ENCODE measurements at places on chromosomes 12 and 14.
A peak's percentile ranks its signal among the peaks of the same experiment; 100 is the strongest.

DNA sequence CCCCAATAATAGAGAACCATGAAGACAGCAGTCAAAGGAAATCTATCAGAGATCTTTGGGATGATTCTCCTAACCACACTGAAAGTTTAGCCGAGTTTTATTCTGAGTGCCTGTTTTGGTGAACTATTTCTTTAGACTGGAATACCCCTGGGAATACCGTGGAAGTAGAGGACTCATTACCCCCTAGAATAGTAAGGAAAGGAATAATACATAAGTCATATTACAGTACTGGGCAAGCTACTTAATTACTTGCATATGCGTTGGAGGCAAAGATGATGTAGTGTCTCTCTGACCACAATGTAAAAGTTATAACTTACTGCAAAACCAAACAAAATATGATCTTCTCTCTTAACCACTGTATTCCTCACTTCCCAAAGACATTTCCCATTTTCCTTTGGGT, 25.5 kb downstream of the ZC2HC1C start:
- no peak for DNase-seq

DNA sequence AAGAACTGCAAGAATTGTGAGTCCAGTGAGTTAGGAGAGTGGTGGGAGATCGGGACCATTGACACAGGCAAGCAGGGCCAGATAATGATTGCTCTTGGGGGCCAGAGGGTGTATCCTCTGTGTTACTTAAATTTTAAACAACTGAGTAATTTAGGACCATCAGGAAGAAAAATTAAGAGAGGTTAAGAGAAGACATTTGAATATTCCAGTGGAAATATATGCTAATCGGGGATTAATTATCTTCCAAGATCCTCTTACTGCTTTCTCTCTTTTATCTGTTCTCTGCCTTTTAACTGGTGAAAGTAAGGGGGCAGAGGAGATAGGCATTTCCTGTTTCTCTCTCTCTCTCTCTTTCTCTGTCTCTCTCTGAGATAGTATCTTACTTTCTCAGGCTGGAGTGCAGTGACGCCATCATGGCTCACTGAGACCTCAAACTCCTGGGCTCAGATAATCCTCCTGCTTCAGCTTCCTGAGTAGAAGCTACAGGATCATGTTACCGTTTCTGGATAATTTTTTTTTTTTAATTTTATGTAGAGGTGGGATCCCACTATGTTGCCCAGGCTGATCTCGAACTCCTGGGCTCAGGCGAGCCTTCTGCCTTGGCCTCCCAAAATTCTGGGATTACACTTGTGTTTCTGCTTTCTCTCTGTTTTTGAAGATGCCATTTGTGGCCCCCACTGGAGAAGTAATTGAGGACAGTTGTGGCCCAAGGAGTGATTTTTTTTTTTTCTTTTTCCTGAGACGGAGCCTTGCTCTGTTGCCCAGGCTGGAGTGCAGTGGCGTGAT, 85.1 kb downstream of the DIP2B start:
- no peak for DNase-seq

- DNase-seq, result peak; percentile 19
These were observed 6.9 kb downstream of the PHETA1 start for GRCh38 chr12:111361717-111362576.

DNA sequence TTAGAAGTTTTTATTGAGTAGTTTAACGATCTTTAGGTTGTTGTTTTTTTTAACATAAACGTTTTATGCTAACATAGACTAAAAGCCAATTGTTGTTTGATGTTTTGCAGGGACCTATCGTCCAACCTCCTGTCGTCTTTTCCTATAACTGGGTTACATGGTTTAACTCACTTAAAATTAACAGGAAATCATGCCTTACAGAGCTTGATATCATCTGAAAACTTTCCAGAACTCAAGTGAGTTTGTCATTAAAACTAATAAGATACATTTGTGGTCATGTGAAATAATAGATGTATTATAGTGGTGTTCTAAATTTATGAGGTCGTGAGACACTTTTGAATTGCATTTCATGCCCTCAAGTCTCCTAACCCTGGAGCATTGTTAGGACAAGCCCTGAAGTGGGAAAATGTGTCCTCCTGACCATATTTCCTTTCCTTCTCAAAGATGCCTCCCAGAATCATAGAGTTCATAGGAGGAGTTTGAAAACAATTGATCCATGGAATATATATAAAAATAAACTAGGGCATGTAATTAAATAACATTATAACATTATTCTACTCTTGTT, 84.9 kb downstream of the ZFC3H1 start:
- no peak for DNase-seq

GRCh38 chr12:64390275-64390851, at the start of gene C12orf56:
Gene C12orf56, minus strand, starts transcription at chr12:64390758. Its CDS starts 193 bp downstream, at chr12:64390565.
- peak; percentile 72 for DNase-seq

- DNase-seq, result no peak
These were observed 1321.2 kb upstream of the SEL1L start for GRCh38 chr14:82854901-82855300.

GRCh38 chr12:102026728-102027127, 35.1 kb downstream of the WASHC3 start:
- DNase-seq, result no peak

GRCh38 chr12:5506821-5507231, 74.9 kb downstream of the NTF3 start:
- DNase-seq, result no peak

DNA sequence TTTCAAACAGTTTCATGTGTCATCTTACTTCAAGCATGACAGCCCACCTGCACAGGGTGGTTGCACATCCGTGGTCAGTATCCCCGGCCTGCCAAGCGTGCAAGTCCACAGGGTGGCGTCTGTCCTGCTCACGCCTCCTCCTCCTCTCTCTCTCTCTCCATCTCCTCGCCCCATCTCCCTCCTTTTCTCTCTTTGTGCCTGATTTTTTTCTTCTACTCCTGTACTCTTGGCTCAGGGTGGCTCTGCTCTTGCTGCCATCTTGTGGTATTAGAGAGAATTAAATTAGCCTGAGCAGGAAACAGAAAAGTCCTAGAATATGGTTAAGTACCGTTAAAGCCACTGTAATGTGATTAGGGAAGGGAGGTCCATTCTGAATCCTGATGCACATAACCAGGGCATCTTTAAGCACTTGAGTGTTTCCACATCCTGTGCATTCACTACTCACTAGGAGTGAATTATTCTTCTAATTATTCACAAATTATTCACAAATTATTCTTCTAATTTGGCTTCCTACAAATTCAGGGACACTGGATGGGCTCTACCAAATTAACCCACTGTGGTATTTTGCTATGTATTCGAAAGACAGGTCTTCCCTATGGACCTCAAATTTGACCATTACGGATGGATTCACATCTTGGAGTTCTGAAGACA, 25.5 kb upstream of the DTX1 start:
- DNase-seq, result peak; percentile 37

GRCh38 chr14:65927931-65928356, 515.4 kb downstream of the FUT8 start:
- no peak for DNase-seq

- DNase-seq, result no peak
These were observed 908 bp upstream of the CDKL1 start for GRCh38 chr14:50397390-50398188.

- no peak for DNase-seq
These were observed 44.0 kb upstream of the OAS1 start for GRCh38 chr12:112862636-112863290.

GRCh38 chr14:80634106-80634758, 307.3 kb downstream of the CEP128 start:
- no peak for DNase-seq

DNA sequence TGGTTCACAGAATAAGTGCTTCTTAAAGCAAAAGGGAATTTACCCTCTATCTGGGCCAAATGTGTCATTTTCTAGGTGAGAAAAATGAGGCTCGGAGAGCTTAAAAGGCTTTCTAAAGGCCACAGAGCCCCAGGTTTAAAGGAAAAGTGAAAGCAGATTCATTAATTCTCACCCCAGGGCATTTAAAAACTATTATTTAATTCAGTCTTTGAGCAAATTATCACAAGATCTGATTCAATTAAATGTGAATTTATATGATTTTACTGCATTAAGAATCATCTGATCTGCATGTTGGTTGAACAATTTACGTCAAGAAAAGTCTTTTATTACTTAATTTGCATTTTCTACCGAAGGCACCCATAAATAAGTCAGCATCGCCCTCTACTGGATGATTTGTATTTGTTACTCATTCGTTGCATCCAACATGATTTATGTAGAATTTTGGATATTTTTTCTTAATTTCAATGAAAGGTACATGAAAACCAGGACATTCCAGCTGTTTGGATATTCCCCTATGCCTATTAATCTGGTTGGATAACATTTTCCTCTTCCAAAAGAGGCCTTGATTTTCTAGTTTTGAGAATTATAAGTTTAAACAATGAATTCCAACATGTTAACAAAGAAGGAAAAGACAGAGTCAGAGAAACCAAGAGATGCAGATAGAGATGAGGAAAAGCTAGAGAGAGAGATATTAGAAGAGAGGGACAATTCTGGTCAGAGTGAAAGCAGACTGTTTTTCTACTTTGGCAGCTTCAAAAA, 19.1 kb upstream of the DHRS7 start:
- no peak for DNase-seq

DNA sequence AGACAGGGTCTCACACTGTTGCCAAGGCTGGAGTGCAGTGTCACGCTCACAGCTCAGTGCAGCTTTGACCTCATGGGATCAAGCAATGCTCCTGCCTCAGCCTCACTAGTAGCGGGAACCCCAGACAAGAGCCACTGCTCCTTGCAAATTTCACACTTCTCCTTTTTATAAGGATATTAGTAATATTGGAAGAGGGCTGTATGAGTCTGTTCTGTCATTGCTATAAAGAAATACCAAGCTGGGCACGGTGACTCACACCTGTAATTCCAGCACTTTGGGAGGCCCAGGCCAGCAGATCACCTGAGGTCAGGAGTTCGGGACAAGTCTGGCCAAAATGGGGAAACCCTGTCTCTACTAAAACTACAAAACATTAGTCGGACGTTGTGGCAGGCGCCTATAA, 12.9 kb upstream of the ORAI1 start:
- no peak for DNase-seq

GRCh38 chr12:108989376-108989775, 31.5 kb downstream of the SVOP start:
- DNase-seq, result no peak

DNA sequence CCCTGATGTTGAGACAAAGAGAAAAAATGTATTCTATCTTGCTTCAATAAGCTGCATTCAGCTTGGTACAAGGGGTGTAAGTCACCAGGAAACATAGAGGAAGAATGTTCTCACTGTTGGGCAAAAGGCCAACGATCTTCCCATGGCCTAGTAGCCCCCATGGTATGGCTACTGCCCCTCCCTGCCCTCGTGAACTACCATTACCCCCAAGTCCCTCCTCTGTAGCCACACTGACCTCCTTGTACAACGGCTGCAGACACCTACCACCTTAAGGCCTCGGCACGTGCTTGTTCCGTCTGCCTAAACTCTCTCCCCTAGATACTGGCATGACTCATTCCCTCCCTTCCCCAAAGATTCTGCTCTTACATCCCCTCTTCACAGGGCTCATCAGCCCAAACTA, 81.9 kb upstream of the ANO2 start:
- DNase-seq, result no peak

DNA sequence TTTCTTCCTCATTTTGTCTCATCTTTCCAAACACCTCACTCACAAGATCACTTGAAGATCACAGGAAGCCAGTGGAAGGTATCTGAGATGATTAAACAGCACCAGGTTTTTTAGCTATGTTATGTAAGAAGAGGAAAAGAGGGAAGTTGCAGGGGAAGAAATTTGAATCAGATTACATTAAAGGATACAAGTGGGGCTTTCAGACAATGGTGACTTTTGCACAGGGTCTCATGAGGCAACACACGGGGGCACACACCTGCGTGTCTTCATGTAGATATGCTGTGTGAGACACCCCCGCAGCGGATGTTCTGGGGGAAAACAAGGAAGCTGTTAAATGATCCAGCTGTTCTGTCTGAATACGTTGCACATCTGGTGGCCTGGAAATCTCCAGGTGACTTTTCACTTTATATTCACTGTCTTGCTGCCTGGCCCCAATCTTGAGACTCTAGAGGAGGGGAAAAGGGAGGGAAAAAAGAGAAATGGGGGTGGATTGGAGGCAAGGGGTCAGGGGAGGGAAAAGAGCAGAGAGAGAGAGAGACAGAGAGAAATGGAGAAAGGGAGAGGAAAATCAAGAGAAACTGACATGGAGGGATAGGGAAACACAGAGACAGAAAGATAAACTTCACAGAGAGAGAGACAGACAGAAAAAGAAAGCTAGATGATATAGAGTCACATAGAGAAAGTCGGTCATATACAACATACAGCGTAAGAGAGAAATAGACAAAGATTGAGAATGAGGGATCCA, 36.3 kb upstream of the PPP1CC start:
- DNase-seq, result no peak

DNA sequence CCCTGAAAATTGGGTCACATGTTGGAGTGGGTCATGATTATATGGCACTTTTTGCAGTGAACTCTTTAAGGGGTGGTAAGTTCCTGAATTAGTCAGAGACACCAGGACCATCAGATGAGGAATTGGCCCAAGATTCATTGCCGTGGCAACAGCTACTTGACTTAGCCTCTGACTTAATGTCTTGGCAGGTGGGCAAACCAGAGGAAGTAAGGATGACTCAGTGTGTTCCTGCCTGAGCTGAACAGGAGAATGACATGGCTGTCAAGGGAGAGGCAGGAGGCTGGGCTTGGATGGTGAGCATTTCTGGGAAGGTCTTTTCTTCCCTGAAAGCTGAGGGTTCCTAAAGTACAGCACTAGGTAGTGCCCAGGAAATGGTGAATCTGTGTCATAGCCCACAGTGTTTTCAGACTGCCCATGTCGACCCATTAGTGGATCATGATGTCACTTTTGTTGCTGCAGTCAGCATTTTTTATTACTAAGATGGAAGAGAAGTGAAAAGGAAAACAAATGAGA, 170.1 kb upstream of the PWP1 start:
- no peak for DNase-seq

- DNase-seq, result peak; percentile 15
These were observed 1.2 kb downstream of the PTGER2 start for GRCh38 chr14:52315355-52315718.

- DNase-seq, result no peak
These were observed 1.2 kb downstream of the KRT72 start for GRCh38 chr12:52600071-52600470.

DNA sequence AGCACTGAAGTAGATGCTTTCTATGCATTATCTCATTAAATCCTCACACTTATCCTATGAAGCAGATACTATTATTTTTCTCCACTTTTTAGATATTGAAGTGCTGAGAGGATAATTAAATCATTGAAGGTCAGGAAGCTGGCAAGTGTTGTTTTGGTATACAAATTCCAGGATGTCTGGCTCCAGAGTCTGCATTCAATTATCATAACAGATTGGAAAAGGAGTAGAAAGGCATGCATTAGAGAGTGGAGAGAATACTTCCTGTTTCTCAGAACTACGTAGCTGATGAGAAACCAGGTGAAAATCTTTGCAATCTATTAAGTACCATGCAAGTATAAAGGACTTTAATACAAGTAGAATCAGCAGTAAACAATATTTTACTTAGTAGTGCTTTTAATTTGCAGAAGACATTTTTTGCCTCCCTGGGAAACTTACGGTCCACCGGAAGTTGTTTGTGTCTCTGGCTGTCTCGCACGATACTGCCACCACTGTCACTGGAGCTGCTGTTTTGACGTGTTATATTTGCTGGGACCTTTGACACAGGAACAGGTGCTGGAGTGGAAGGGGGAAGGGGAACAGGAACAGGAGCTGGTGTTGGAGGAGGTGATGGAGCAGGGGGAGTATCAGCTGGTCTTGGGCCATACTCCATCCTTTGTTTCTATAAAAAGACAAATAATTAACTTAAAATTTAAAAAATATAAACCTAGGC, 158.0 kb downstream of the EPS8 start:
- DNase-seq, result no peak

GRCh38 chr12:13233830-13234641, 37.5 kb downstream of the EMP1 start:
- DNase-seq, result no peak

Measured in right kidney (tissue), 9 donors.